Cortex of kidney (tissue), 1 donor: ENCODE measurements at places on chromosomes 1 and 21.

GRCh38 chr1:1596493-1597274, 3.3 kb downstream of the FNDC10 start:
- DNase-seq: no peak

GRCh38 chr1:182183606-182184005, 122.1 kb upstream of the ZNF648 start:
- no peak for DNase-seq

DNA sequence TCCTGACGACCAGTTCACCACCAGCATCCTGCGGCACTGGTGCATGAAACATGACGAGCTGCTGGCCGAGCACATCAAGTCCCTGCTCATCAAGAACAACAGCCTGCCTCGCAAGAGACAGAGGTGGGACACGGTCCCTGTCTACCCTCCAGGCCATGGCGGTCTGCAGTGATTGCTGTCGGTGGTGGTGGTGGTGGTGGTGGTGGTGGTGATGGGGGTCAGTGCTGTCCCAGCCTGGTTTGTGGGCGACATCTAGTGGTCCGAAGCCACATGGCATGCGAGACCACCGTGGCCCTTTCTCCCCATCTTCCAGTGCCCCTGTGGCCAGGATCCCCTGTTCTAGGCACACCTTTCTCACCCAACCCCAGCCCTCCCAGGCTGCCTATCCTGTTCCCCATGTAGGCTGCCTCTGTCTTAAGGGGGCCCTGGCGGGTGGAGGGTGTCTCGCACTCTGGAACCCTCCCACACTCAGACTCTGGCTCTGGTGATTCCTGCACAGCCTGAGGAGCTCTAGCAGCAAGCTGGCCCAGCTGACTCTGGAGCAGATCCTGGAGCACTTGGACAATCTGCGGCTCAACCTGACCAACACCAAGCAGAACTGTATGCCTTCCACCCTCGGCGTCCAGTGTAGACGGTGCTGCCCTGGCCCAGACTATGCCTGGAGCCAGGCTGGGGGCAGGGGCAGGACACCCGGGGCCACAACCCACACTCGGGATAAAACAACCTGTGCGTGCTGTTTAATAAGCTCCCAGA, 3.2 kb upstream of the SLC27A3 start:
- DNase-seq: no peak

- no peak for DNase-seq
These were observed 4.9 kb downstream of the GLIS1 start for GRCh38 chr1:53733975-53734649.

- no peak for DNase-seq
These were observed 41.1 kb upstream of the CSF3R start for GRCh38 chr1:36523850-36524249.

GRCh38 chr1:63857478-63857877, 83.7 kb downstream of the ROR1 start:
- DNase-seq: no peak

GRCh38 chr1:231841616-231842344, 215.2 kb downstream of the DISC1 start:
- DNase-seq: no peak

DNA sequence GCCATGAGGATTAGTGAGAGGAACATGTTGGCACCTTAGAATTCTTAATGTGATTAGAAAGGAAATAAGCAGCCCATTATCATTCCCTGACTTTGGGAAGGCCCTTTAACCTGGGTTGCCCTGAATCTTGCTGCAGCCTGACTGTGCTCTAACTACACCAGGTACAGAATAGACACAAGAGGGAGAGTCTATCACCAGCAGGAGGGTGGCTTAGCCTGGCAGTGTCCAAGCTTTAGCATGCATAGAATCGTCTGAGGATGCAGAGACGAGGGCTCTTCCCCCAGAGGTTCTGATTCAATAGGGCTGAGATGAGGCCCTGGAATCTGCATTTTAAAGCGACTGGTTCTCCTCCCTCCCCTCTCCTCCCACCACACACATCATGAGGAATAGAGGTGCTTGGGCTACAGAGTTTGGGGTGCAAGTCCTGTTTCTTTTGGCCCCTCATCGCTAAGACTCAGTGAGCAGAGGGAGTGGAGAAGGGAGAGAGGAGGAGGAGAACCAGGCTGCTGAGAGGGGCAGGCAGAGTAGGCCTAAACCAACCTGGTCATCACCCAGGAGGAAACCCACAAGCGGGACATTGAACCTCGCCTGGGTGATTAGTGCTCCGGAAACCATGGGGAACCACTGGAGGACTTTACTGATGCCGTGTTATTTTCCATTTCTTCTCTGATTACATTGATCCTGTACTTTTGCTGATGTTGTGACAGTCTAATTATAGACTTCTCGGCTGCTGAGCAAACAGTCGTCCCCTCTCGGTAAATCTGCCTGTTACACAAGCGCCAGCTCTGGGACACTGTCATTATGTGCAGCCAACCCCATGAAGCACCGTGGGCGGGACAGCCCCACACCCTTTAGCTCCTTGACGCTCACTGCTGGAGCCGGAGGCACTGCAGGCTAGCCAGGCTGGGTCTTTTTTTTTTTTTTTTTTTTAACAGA, 6.3 kb upstream of the TENT5C start:
- no peak for DNase-seq

DNA sequence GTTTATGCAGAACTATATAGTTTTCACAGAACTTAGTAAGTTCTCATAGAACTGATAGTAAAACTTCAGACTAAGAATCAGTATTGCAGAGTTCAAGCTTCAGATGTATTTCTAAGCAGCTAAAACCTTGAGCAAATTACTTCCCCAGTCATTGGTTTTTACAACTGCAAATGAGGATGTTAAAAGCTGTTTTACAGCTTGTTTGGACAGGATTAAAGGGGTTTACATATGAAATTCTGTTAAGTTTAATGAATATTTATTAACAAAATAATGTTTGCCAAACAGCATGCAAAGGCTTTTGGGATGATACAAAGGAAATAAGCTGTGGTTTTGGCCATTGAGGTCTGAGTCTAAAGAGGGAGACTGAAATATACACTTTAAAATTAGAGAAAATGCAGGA, 39.1 kb downstream of the CRB1 start:
- DNase-seq: no peak

GRCh38 chr1:33848205-33848937, 15.5 kb upstream of the HMGB4 start:
- no peak for DNase-seq

DNA sequence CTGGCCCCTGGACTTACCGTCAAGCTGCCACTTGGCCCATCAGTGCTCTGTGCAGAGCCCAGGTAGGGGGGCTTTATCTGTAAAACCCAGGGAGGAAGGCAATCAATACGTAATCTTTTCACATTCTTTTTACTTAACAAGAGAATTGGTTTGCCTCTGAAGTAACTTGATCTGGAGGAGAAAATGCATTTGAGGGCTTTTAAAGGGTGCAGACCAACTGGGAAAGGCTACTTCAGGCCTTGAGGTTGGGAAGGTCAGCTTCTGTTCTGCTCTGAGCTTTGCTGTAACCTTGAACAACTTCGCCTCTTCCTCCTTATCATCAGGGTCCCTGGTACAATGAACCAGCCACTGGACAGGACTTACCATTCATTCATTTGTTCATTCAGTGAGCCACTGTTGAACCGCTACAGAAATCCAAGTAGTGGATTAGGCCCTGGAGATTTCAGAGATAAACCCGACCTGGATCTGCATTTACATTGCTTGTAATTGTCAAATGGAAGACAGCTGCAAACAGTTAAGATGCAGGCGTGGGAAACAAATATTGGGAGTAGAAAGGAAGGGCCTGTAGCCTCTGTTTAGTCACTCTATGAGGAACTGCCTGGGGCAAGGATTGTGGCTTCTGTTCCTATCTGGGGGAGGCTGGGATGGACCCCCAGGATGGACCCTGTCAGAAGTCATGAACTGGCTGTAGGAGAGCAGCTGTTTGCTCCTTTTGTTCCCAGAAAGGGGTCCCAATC, 90.9 kb downstream of the MAN1C1 start:
- DNase-seq: no peak

DNA sequence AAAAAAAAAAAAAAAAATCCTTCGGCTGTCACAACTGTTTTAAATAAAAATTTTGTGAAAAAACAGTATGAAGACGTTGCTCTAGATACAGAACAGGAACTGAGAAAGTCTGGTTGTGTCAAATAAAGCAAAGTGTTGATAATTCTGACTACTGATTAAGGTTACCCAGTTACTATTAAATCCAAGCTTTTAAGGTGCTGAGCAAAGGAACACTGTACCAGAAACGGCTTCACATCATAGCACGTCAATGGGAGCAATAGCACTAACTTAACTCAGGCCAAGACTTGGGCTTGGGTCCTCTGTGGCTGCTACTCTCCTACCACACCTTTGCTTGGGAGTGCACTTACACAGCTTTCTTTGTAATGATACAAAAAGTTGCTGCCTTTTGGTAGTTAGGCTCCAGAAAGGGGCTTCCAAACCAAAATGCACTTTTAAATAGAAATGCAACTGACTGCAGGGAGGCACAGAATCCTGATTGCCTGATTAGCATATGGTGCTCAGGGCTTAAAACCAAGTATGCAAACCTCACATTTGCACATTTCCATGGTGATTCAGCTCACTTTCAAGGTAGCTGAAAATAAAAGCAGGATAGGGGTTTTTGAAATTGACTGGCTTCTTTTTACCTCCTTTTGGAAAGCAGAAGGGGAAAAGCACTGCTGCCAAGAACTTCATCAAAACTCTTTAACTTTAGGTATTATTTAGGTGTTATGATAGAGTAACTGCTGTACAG, 6.3 kb downstream of the MCL1 start:
- DNase-seq: no peak

DNA sequence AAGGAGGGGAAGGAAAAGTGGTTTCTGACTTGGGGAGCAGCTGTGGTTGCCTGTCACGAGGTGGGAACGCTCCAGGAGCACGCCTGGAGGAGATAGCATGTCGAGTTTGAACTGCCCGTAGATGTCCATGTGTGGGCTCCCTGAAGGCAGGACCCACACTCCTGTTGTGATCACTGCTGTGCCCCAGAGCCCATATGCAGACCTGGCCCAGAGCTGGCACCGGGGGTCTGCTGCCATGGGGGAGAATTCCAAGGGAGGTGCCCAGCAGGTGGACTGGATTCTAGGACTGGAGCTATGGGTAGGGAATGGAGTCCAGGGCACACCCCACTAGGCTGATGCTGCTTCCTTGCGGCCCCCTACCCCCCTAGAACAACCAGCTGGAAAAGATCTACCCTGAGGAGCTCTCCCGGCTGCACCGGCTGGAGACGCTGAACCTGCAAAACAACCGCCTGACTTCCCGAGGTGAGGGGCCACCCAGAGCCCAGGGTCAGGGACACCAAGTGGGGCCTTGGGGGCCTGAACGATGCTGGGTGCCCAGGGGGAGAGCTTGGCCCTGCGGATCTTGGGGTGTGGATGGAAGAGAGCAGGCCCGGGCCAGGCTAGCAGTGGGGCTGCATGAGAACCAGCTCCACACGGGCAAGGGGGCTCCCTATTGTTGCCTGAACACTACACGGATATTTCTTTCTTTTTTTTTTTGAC, 9.3 kb downstream of the PODN start:
- no peak for DNase-seq

GRCh38 chr1:222975472-222976122, 160.8 kb downstream of the DISP1 start:
- no peak for DNase-seq

GRCh38 chr1:21816602-21817302, 4.7 kb downstream of the LDLRAD2 start:
- no peak for DNase-seq

GRCh38 chr1:181149326-181150125, 61.0 kb downstream of the IER5 start:
- DNase-seq: no peak

DNA sequence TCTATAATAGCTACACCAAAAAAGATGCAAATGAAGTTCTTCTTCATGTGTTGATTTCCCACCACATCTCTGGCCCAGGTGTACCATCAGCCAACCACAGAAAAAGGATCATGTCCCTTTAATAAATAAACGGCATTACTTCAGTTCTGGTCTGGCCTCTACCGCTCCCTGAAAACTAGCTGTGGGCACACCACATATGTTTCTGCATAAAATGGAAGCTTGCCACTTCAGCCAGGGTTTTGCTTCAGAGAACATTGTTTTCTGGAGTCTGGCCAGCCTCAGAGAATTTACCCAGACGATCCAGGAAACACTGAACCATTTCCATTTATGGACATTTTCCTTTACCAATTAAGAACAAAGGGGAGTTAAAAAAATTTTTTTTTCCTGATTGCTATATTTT, 5.8 kb upstream of the LAMC2 start:
- no peak for DNase-seq

DNA sequence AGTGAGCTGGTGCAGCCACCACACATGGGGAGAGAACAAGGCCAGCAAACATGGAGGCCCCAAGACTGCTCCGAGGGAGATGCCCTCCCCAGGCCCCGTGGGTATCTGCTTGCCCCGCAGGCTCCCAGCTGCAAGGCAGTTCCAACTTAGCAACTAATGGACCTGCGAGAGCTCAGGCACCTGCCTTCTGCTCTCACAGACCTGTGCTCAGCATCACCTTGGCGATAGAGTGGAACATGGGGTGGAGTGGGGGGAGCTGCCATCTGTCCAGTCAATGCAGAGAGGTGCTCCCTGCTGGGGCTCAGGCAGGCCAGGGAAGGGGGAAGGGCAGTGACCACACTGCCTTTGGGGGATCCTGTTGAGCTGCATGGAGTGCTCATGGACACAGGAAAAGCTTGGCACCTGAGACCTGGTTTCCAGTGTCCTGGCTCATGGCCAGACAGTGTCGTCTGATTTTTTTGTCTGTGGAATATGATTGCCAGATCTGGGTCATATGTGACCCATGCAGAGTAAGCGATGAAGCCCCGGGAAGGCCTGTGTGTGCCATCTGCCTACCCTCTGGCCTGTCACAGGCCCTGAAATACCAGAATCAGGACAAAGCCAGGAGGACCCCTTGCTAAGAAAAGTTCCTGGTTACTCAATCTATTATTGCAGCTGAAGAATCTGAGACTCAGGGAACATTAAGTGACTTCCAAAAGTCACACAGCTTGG, 39.9 kb upstream of the TENT5C start:
- no peak for DNase-seq

- no peak for DNase-seq
These were observed 58.7 kb upstream of the LRRN2 start for GRCh38 chr1:204744107-204744779.

GRCh38 chr1:12251442-12251841, 21.6 kb downstream of the VPS13D start:
- DNase-seq: no peak

- DNase-seq: no peak
These were observed 52.7 kb downstream of the PKN2 start for GRCh38 chr1:88736633-88737248.

GRCh38 chr1:192933744-192934143, 124.9 kb downstream of the RGS2 start:
- DNase-seq: no peak

- no peak for DNase-seq
These were observed 424.2 kb upstream of the VAMP3 start for GRCh38 chr1:7346600-7347570.

DNA sequence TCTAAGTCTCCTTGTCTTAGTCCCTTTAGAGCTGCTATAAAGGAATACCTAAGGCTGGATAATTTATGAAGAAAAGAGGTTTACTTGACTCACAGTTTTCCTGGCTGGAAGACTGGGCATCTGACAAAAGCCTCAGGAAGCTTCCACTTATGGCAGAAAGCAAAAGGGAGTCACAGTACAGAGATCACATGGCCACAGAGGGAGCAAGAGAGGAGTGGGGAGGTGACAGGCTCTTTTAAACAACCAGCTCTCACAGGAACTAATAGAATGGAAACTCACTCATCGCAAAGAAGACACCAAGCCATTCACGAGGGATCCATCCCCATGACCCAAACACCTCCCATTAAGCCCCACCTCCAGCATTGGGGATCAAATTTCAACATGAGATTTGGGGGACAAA, 68.8 kb downstream of the DDAH1 start:
- DNase-seq: no peak

GRCh38 chr1:66415866-66416265, 118.1 kb upstream of the SGIP1 start:
- no peak for DNase-seq

GRCh38 chr1:87941337-87941946, 612.8 kb downstream of the LMO4 start:
- no peak for DNase-seq
